ENCODE measurements at places on chromosomes 11 and 22.
A peak's percentile ranks its signal among the peaks of the same experiment; 100 is the strongest.

GRCh38 chr11:128904656-128905344, 13.6 kb downstream of the KCNJ5 start:
- peak; percentile 30 for DNase-seq

DNA sequence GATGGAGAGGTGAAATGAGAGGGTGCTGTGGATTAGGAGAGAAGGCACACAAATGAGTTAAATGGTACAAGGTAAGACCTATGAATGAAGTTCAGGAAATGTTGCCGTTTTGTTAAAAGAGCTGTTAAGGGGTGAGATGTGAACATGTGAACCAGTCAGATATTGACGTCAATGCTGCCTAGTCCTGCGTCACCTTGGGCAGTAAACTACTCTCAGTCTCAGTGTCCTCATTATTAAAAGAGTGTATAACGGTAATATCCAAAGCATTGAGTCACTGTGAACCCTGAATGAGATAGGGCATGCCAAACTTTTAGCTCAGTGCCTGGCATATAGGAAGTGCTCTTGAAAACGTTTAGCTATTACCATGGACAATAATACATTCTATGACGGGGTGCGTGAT, 32.4 kb upstream of the SORL1-AS1 start:
- DNase-seq, result no peak

DNA sequence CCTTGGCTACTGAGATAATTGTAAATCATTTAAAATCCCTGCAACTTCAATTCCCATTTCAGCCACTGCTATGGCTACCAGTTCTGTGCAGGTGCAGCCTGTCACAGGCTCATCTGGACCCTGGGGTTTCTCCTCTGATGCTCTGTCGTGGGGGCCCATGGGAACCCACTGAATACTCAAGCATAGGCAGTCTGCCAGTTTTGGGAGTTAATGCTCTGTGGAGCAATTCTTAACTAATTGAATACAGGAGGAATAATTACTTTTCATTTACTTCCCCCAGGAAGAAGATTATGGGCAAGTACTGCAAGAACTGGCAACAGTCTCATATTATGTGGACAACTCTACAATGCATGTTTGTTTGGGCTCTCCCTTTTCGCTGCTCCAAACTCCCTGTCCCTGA, 25.9 kb downstream of the OR51E2 start:
- DNase-seq, result no peak

- no peak for DNase-seq
Measured at GRCh38 chr11:962688-963087, 37.0 kb downstream of the AP2A2 start.

GRCh38 chr11:36455658-36456111, 54.4 kb downstream of the TRAF6 start:
- peak; percentile 99 for DNase-seq

DNA sequence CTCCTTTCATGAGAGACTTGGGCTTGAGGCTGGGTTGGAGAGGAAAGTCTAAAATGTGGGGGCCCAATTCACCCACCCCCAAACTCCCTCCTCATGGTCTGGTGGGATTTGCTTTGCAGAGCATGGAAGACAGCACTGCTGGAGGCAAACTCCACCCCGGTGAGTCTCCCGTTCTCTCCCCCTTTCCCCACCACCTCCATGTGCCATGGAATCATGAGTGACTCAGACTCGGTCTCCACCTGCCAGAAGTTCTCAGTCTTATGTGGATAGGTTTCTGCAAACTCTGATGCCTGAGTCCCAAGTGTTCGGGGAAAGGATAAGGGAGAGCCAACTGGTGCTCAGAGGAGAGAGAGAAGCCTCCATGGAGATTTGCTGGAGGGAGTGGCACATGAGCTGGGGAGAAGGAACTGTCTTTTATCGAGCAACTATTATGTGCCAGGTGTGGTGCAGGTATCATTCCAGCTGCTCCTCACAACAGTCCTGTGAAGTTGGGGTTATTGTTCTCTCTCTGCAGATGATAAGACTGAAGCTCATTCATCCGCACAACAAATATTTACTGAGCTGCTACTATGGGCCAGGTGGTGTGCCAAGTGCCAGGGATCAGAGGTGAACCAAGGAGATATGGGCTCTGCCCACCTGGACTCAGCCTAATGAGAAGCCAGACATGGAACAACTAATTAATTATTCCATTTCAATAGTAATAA, 6.6 kb downstream of the PLEKHB1 start:
- no peak for DNase-seq

DNA sequence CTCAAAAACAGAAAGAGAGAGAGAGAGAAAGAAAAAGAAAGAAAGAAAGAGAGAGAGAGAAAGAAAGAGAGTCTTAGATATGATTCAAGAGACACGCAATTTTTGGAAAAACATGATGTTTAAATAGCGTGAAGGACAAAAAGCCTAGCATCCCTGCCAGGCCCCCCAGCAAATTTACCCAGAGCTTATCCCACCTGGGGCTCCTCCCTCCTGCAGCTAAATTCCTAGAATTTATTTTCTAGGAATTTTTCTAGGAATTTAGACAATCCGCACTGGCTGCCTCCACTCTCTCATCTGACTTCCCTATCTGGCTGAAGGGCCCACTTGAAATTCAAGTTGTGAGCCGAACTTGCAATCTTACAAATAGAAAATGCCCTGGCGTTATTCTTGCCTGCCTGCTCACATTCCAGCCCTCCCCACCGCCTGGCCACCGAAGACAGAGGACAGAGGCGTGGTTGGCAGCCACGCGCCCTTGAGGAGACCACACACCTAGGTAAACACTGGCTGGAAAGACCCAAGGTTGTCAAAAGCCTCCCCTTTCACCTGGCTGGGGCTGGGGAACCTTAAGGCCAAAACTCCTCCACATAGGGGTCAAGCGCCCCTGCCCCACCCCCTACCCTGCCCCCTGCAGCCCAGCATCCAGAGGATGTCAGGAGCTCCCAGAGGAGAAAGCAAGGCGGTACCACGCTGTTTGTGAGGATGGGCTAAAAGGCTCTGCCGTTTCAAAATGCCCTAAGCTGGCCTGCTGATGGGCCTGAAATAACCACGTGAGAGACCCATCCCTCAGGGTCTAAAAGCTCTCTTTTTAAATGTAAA, 42.2 kb downstream of the AHNAK start:
- no peak for DNase-seq

GRCh38 chr22:49040111-49040510, 787.6 kb downstream of the BRD1 start:
- DNase-seq, result no peak

DNA sequence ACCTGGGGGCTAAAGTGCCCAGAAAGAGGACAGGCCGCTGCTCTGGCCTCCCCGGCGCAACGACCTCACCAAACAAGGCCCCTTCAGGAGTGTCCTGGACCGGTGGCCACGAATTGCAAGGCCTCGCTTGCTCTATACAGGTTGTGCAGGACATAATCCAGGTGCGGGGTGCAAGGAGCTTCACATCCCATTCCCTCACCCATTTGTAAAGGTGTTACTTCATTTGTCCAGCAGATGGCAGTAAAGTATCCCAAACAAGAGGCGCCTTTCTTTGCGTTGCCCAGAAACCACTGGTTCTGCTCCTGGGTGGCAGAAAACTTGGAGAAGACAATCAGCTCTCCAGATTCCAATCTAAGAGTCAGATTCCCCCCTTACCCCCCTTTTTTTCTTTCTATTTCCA, 35.9 kb upstream of the PRDM11 start:
- DNase-seq, result peak; percentile 72

- no peak for DNase-seq
Measured at GRCh38 chr11:78429660-78430059, 12.0 kb upstream of the GAB2 start.

- no peak for DNase-seq
Measured at GRCh38 chr11:75949023-75949672, 134.1 kb downstream of the UVRAG start.

GRCh38 chr22:36356708-36357624, 30.8 kb downstream of the MYH9 start:
- DNase-seq, result peak; percentile 67

DNA sequence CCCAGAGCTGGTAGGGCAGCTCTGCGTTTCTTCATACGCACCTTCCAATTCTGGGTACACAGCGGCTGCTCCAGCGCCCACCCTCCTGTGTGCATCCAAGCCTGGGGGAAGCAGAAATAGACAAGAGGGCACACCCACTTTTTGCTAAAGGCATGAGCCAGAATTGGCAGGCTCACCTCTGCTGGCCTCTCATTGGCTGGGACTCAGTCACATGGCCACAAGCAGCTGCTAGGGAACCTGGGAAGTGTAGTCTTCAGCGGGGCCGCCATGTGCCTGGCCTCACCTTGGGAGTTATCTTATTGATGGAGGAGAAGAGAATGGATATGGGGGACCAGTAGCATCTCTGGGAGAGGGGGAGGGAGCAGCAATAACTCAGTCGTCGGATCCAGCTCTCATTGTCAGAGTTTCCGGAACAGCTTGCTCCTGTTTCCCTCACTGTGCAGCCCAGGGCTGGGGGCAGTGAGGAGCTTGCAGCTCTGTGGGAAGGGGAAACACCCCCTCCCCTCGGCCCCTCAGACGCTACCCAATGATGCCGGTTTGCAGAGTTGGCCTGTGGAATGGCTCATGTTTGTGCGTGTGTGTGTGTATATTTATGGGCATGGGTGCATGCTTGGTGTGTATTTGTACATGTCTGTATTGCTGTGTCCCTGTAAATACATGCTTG, 11.8 kb upstream of the MIEF1 start:
- DNase-seq, result peak; percentile 46

GRCh38 chr11:112805658-112806057, 155.6 kb upstream of the NCAM1 start:
- no peak for DNase-seq

DNA sequence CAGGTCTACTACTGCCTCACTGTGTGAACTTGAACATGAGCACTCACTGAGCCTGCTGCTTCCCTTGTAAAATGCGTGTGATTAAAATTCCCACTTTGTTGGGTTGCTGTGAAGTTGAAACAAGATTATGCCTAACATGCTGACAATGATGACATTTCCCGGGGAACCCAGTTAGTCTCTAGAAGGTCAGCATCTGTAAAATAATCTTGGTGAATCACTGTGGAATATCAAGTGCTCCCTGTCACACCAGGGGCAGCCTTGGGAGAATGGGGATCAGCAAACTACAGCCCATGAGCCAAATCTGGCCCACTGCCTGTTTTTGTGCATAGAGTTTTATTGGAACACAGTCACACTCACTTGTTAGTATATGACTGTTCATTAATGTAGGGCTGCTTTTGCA, 335.2 kb downstream of the MIAT start:
- peak; percentile 42 for DNase-seq

DNA sequence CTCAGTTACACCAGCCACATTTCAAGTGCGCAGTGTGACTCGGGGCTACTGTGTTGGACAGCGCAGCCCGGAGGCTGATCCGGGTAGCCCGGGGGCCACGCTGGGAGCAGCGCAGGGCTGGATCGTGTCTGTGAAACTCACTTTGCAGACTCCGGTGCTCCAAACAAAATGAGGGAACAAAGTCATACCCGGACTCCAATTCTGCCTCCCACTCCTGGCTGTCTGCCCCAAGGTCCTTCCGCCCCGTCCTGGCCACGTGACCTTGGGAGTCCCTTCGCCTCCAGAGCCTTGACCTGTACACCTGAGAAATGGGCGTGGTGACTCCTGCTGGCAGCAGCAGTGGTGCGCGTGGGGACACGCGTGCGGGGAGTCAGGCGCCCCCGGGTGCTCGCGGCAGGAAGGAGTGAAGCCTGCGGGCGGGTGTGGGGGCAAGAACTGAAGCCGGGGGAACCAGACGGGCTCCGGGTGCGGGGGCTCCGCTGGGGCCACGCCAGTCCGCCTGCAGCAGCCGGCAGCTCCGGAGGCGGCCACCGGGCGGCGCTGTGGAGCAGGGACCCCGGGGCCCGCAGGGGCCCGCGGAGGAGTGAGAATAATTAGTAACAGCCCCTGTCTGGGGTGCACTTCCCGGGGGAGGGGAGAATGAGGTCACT, 42.4 kb downstream of the KCNJ4 start:
- no peak for DNase-seq
